Activated gamma-delta T cell treated with Interleukin-2 at 50 U/mL for 16 hours (primary cell): ENCODE measurements at places on chromosomes 5 and 9.

GRCh38 chr9:19208653-19209052, 21.8 kb upstream of the DENND4C start:
- no peak for DNase-seq

GRCh38 chr9:32260151-32260862, 124.1 kb upstream of the ACO1 start:
- DNase-seq = no peak

- no peak for DNase-seq
These were observed 65.2 kb downstream of the SREK1 start for GRCh38 chr5:66209350-66209749.

DNA sequence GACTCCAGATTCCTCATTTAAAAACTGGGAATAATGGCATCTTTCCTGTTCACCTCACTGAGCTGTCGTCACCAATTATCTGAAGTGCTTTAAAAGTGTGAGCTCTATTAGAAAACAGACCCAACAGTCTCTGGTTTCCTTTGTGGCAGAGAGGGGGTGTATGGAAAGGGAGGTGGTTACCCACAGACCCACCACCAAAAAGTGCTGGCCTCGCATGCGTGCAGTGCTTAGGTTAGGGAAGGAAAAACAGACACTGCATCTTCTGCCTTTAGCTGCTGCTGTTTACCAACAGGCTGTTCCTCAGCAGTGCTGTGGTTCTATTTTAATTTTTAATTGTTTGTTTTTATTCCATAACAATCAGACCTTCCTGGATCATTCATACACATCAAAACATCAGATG, 249.6 kb downstream of the PIK3R1 start:
- DNase-seq = no peak

DNA sequence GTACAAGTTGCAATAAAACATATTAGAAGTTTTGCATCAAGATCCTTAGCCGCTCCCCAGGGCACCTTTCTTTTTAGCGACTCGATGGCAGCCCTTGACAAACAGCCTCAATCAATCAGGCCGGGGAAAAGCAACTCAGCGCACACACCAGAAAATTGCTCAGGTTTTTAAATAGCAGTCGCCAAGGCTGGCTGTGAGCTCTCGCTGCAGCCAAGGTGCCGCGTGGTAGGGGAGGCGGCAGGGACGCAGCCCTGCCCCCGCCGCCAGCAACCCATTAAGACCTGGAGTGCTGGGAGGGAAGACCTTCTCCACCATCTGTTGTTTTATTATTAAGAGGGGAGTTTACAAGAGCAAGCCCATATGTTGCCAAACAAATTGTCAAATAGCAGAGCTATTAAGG, 22.6 kb downstream of the ASS1 start:
- DNase-seq = no peak

DNA sequence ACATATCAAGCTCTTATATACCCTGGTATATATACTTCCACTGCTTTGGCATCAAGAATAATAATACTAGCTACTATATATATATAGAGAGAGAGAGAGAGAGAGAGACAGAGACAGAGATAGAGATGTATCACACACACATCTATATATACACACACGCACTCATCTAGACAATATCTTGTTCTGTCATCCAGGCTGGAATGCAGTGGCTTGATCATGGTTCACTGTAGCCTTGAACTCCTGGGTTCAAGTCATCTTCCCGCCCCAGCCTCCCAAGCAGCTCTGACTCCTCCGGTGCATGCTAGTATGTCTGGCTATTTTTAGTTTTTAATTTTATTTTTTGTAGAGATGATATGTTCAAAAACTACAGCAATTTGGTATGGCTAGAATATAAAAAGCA, 22.5 kb downstream of the ANKHD1 start:
- DNase-seq = no peak

DNA sequence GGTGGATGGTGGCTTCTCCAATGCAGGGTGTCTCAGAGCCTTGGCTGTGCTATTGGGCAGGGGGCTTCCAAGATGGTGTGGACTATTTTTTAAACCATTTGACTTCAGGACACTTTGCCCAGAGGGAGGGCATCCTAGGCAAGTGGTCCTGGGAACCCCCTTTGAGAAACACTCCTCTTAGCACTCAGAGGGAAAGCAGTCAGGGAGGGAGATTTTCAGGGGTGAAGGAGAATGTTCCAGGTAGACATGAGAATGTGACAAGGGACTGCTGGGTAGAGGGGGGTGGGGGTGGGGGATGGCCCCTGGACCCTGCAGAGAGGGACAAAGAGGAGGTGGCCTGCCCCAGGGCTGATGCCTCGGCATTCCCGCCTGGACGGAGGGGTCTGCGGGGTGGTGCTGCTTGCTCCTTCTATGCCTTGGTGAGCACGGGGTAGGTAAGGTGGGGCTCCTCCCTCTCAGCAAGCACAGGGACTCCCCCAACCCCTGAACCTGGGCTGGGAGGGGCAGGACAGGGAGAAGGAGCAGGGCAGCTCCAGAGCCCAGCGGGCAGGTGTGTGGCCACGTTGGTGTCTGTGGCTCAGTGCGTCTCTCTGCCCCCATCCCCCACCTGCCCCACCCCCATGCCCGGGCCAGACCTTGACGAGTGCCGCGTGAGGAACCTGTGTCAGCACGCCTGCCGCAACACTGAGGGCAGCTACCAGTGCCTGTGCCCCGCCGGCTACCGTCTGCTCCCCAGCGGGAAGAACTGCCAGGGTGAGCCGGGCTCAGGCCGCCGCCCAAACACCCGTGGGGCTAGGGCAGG, 13.8 kb upstream of the ASS1 start:
- DNase-seq = no peak

DNA sequence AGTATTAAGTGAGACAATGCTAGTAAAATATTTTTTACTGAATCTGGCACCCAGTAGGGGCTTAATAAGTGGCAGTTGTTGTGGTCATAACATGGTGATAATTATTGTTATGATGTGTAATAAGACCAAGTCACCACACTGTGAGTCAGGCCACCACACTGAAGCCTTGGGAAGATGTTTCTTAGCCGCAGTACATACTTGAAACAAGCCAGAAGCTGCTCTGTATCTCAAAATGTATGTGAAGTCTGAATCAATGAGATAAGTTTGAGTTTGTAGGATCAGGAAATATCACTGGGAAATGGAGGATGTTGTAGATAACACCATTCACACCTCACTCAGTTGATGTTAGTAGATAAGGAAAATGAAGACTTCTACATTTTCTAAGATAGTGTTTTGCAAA, 51.3 kb upstream of the PTPN3 start:
- no peak for DNase-seq

DNA sequence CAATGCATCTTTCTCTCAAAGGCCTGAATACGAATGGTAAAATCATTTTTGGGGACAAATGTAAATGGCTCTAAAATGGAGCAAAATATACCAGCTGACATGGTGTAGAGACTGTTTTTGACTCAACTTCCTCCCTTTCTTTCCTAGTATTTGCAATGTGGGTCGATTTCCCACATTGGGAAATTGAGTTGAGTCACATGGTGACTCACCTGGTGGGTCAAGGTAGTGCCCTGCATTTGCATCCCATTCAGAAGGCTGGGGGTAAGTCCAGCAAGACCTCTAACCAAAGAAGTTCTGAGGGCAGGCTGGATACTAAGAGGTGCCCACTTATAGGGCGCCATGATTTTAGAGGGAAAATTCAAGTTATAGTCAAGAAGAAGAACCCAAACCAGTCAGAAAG, 179.6 kb upstream of the MPDZ start:
- DNase-seq = no peak

DNA sequence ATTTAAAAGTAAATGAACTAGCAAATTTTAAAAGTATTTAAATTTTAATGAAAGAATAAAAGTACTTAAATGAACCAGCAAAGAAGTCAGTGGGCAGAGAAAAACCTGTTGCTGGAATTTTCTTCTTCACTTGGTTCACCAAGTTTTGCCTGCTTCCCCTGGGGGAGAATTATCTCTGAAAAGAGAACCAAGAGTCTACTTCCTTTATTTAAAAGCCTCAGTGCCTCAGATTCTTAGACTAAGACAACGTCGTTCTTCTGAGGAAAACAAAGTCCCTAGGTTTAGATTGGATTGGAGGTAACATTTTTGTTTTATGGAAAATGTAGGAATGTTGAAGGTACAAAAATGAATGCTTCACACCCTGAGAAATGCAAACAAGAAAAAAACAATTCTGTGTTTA, 7.4 kb upstream of the KLF4 start:
- no peak for DNase-seq

DNA sequence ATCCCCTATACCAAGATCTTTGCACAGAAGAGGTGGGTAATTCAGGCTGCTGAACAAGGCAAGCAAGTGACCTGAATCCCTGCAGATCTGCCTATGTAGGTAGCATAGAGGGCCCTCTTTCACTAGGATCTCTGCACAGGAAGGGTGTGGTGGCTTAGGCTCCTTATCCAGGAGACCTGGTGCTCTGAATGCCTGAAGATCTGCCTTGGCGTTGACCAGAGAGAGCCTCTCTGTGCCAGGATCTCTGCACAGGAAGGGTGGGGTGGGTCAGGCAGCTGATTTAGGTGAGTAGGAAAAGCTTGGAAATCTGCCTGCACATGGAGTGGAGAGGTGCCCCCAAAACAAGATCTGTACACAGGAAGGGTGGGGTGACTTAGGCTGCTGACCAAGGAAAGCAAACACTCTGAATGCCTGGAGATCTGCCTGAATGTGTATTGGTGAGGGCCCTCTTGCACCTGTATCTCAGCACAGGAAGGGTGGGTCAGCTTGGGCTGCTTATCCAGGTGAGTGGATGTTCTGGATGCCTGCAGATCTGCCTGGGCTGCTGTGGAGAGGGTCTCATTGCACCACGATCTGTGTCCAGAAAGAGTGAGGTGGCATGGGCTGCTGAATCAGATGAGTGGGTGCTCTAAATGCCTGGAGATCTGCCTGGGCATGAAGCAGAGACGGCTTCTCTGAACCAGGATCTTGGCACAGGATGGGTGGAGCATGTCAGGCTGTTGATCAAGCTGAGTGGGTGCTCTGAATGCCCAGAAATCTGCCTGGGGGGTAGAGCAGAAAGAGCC, 365.9 kb downstream of the DMAC1 start:
- no peak for DNase-seq

DNA sequence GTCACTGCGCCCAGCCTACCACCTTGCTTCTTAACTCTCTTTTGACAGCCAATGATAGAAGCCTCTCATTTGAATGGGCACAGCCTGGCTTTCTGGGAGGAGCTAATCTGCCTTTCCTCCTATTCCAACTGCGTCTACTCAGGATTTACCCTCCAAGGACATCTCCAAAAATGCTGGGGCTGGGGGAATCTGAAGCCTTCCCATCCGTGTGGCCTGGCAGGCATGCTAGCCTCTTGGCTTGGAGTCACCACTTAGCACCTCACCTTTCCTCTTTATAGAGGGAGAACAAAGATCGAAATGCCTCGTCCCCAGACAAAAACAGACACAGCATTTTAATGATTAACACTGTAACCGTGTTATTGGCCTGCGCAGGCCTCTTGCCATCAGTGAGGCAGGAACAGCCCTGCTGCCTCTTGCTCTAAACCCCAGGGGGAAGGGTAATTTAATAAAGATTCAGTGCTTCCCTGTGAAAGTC, 108.2 kb upstream of the KLF4 start:
- DNase-seq = no peak
